ENCODE measurements at places on chromosomes 2 and 18.

GRCh38 chr2:24618144-24618543 is 127.1 kb downstream of the NCOA1 start:
- DNase-seq: peak; percentile 3

GRCh38 chr2:75574106-75574505 is 13.4 kb upstream of the EVA1A start:
- no peak for DNase-seq

DNA sequence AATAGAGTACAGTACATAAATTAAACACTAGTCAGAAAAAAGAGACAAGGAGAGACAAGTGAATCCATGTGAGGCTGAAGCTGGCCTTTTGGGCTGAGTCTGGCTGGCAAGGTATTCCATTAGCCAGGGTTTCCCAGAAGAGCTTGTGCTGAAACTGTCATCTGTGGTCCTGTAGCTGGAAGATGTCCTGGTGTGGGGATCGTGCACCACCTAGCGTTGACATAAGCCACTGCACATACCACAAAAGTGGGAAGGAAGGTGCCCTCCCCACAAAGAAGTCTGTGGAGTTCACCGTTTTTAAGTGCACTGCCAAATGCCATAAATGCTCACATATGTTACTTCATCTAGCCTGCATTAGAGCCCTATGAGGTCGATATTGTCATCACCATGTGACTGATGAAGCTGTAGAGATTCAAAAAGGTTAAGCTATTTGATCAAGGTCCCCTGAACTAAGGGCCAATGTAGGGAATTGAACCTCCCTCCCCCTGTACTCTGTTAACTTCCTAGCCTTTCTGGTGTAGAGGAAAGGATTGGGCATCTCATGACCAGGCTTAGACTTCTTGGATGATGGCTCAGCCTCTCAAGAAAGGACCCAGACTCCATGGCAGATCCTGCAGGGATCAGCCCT is 31.9 kb upstream of the GALNT14 start:
- peak; percentile 73 for DNase-seq

DNA sequence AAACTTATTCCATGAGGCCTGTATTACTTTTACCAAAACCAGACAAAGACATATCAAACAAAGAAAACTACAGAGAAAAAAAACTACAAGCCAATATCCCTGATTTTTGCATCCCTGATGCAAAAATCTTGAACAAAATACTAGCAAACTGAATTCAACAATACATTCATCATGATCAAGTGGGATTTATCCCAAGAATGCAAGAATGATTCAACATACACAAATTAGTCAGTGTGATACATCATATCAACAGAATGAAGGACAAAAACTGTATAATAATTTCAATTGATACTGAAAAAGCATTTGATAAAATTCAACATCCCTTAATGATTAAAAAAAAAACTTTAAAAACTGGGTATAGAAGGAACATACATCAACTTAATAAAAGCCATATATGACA is 106.8 kb downstream of the SLC39A10 start:
- DNase-seq: no peak

Measured in cardiac fibroblast (primary cell).